ENCODE measurements at places on chromosomes 7 and 10.

- DNase-seq, result no peak
Observed at GRCh38 chr10:71582019-71582418, 137.6 kb downstream of the C10orf105 start.

GRCh38 chr7:154910125-154910524 lies 92.8 kb downstream of the PAXIP1 start:
- DNase-seq, result no peak

DNA sequence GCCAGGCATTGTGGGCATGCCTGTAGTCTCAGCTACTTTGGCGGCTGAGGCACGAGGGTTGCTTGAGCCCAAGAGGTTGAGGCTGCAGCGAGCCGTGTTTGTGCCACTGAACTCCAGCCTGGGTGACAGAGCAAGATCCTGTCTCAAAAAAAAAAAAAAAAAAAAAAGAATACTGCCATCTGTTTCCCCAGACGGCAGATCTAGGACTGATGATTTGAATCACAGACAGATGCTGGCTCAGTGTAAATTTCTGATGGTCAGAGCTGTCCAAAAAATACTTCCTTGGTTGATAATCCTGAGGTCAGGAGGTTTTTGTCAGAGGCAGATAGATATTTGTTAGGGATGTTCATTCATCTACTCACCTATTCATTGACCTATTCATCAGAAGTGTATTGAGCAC lies 130.7 kb downstream of the REEP3 start:
- DNase-seq, result no peak

DNA sequence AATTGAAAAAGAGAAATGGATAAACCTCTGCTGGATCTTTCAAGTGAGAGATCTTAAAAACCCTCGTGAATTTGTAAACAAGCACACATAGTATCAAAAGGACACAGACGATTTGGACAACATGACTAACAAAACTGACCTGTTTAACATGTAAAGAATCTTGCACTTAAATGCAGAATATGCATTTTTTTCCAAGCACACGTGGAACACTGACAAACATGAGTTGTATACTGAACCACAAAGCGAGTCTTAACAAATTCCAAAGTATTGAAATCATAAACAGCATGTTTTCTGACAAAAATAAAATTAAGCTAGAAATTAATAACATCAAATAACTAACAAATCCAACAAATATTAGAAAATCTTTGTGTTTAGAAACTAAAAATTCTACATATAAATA lies 65.0 kb upstream of the ZNF746 start:
- DNase-seq, result no peak

- no peak for DNase-seq
Observed at GRCh38 chr10:104267721-104268404, 1.1 kb upstream of the GSTO2 start.

GRCh38 chr7:98314469-98314868 lies 33.0 kb downstream of the BRI3 start:
- peak; percentile 44 for DNase-seq

DNA sequence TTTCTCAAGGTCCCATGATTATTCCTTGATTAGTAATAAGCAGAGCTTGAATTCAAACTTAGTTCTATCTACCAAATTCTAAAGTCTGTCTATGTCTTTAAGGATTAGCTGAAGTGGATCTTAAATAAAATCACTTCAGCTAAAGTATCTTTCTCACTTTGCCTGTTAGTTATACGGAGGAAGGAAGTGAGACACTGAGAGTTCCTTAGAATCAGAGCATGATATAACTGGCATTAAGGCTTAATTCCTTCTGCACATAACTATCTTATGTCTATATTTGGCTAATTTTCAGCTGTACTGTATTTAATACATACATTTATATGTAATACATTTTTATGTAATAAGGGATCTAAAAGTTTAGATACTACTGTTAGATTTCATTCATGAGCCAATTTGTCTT lies 491.1 kb upstream of the GHITM start:
- DNase-seq, result no peak

- peak; percentile 37 for DNase-seq
Observed at GRCh38 chr10:22550732-22551131, 163.6 kb downstream of the PIP4K2A start.
